AG08396 (cell line): ENCODE measurements at places on chromosomes 2 and 18.
A peak's percentile ranks its signal among the peaks of the same experiment; 100 is the strongest.

DNA sequence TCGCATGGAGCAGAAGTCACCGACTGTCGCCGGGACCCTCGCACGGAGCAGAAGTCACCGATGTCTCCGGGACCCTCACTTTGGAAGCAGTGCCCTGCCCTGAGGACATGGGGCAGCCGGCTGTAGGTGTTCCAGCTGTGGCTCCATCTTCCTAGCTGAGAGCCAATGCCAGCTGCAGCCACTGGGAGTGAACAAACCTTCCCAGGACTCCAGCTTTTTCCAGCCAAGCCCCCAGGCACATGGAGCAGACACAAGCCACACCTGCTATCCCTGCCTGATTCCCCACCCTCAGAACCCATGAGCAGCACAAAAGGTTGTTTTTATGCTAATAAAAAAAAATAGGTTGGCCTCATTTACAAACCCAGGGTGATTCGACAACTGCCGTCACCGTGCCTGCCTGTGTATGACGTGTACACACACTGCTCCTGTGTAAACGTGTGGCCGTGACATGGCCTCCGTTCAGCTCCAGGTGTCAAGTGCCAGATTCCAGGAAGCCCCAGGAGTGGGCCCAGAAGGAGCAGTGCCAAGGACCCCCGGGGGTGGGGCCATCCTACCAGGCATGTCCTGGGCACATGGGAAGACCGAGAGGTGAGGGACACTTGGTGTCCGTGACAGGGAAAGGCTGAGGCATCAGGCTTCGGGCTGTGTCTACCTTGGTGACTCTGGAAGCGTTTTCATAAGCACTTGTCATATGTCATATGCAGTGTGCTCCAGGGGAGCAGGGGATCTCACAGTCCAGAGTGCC, 91.5 kb downstream of the EIPR1 start:
- no peak for DNase-seq

GRCh38 chr2:112772322-112772721, 7.9 kb upstream of the CKAP2L start:
- no peak for DNase-seq

DNA sequence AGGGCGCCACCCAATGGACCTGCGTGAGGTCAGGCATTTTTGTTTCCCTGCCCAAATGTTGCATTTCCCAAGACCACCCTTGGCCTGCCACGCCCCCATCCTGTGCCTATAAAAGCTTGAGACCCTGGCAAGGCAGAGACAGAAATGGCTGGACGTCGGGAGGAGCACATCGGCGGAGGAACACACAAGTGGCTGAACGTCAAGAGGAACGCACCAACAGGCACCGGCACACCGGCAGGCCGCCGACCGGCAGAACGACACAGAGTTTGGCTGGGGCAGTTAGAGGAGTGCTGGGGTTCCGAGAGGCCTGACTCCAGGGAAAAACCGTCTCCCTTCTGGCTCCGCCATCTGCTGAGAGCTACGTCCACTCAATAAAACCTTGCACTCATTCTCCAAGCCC, 35.9 kb downstream of the DCDC2C start:
- no peak for DNase-seq

DNA sequence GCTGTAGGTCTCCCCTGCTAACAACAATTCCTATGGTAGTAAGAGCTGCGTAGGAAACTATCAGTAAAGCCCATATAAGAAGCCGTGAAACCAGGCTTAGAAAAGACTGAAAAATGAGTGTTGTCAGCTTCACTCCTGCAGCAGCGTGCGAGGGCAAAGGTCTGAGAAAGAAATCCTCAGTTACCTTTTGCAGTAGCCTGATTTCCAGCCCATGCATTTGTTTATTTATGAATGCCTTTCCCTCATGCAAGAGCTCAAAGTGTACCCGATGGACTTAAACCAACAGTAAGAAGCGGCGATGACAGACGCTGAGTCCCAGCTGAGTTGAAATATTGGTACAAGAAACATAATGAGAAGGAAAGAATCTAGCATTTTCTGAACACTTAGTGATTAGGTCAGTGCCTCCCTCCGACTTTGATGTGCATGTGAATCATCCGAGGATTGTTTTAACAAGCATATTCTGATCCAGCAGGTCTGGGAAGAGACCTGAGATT, 15.0 kb upstream of the POLI start:
- DNase-seq = no peak

DNA sequence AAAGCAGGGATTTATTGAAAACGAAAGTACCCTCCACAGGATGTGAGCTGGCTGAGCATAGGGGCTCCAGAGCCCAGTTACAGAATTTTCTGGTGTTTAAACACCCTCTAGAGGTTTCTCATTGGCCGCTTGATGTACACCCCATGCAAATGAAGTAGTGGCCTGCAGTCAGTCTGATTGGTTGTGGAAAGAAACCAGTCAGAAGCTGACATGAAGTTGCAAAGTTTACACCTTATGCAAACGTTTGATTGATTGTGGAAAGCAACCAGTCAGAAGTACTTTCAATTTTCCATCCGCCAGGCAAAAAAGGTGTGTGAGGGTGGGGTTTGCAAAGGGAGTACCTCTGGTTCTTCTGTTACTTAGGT, 62.3 kb downstream of the VWA3B start:
- peak; percentile 72 for DNase-seq

- no peak for DNase-seq
Observed at GRCh38 chr2:95376311-95377215, 25.9 kb upstream of the FAHD2A start.
